Stimulated activated memory B cell treated with anti-CD40 and anti-IgM and Interleukin-4, amounts not matched to agents 10 μg/mL and 1 μg/mL and 100 μg/mL, for 72 hours (primary cell): ENCODE measurements at places on chromosomes 4 and X.

- no peaks in the 10 kb centered on the region for H3K27me3 ChIP-seq
- H3K4me3 ChIP-seq = no peak overlapping the region
- ATAC-seq = no peak
- H3K4me1 ChIP-seq = no peaks in the 10 kb centered on the region
- H3K36me3 ChIP-seq = no peaks in the 10 kb centered on the region
- H3K27ac ChIP-seq = no peak overlapping the region
Measured at GRCh38 chr4:160318567-160319220, 1215.8 kb downstream of the RAPGEF2 start.

GRCh38 chrX:136731207-136731782 is 49.4 kb downstream of the ARHGEF6 start:
- H3K27me3 ChIP-seq = no peaks in the 10 kb centered on the region
- peak overlapping the region; percentile 18 for H3K27ac ChIP-seq
- H3K4me3 ChIP-seq = no peak overlapping the region
- H3K36me3 ChIP-seq = peaks cover 6% of the 10 kb centered on the region

DNA sequence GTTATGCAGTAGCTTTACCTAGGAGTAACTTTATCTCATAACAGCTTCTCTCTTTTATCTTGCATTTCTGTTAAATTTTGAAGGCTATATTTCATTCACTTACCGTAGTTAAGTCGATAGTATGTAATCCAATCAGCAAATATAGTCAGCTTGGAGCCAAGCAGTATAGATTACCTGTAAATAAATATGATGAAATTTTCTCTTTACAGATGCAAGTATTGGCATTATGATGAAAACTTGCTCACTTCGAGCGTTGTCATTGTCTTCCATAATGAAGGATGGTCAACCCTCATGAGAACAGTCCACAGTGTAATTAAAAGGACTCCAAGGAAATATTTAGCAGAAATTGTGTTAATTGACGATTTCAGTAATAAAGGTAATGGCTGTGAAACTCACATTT is 42.3 kb downstream of the HMGB2 start:
- H3K27ac ChIP-seq = no peak overlapping the region
- ATAC-seq = no peak
- no peak overlapping the region for H3K4me3 ChIP-seq
- no peaks in the 10 kb centered on the region for H3K36me3 ChIP-seq

GRCh38 chr4:137253949-137254348 is 278.3 kb downstream of the PCDH18 start:
- no peaks in the 10 kb centered on the region for H3K27me3 ChIP-seq
- no peak overlapping the region for H3K27ac ChIP-seq
- H3K4me3 ChIP-seq = no peak overlapping the region

GRCh38 chrX:50067435-50068284 is 133.1 kb downstream of the AKAP4 start:
- no peak for ATAC-seq
- no peak overlapping the region for H3K4me3 ChIP-seq
- peaks cover 7% of the 10 kb centered on the region for H3K4me1 ChIP-seq
- no peak overlapping the region for H3K27ac ChIP-seq
- no peaks in the 10 kb centered on the region for H3K27me3 ChIP-seq

DNA sequence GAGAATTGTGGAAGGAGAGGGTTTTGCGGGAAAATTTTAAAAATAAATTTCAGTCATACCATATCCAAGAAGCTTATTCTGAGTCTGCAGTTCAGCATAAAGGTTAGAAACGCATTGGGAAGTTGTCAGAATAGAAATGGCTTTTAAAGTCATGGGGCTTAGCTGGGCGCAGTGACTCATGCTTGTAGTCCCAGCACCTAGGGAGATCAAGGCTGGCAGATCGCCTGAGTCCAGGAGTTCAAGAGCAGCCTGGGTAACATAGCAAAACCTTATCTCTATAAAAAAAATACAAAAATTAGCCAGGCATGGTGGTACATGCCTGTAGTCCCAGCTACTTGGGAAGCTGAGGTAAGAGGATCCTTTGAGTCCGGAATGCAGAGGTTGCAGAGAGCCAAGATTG is 3.9 kb upstream of the PLA2G12A start:
- peaks cover 5% of the 10 kb centered on the region for H3K4me1 ChIP-seq
- no peak overlapping the region for H3K27ac ChIP-seq
- H3K36me3 ChIP-seq = no peaks in the 10 kb centered on the region
- ATAC-seq = no peak
- H3K27me3 ChIP-seq = peaks cover under 1% of the 10 kb centered on the region

- H3K4me1 ChIP-seq = peaks cover 27% of the 10 kb centered on the region
- H3K27me3 ChIP-seq = peaks cover 30% of the 10 kb centered on the region
- no peak within 1 kb of the TSS for H3K27ac ChIP-seq
Measured at GRCh38 chr4:1172228-1172851, at the start of gene SPON2. Gene SPON2 (minus strand): TSS chr4:1172583.

GRCh38 chrX:78316265-78316664 is 11.1 kb downstream of the CYSLTR1 start:
- no peak for ATAC-seq
- H3K36me3 ChIP-seq = peaks cover 78% of the 10 kb centered on the region
- no peaks in the 10 kb centered on the region for H3K27me3 ChIP-seq
